ENCODE measurements at places on chromosomes 2 and 18.

GRCh38 chr2:222302178-222303018 lies 3.6 kb upstream of the PAX3 start:
- no peak for DNase-seq

DNA sequence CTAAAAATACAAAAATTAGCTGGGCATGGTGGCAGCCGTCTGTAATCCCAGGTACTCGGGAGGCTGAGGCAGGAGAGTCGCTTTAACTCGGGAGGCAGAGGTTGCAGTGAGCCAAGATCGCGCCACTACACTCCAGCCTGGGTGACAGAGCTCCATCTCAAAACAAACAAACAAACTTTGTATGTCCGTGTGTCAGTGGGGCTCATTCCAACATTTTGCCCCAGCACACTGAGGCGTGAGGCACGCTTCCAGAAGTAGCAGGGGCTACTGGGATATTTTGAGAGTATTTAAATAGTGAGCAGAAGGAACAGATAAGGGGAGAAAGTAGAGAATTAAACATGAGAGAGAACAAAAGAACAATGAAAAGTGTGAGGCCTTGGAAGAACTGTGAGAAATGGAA lies 83.3 kb upstream of the TANK start:
- no peak for DNase-seq

DNA sequence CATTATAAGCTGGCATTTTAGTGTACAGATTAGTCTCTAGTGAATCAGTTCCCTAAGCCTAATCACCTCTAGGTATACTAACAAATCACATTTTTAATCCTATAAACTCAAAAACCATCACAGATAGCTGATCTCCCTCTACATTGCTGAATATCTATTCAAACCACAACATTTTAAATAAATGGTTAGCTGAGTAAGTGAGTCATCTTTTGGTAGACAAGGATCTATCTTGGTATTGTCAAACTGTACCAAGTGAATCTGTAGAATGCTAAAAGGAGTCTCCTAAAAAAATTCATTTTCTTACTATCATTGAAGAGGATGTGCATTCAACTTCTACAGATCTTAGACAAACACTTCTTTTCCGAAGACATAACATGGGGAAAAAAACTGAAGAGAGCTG lies 40.7 kb downstream of the INO80D start:
- no peak for DNase-seq

GRCh38 chr18:57555134-57555533 lies 31.4 kb downstream of the FECH start:
- no peak for DNase-seq

DNA sequence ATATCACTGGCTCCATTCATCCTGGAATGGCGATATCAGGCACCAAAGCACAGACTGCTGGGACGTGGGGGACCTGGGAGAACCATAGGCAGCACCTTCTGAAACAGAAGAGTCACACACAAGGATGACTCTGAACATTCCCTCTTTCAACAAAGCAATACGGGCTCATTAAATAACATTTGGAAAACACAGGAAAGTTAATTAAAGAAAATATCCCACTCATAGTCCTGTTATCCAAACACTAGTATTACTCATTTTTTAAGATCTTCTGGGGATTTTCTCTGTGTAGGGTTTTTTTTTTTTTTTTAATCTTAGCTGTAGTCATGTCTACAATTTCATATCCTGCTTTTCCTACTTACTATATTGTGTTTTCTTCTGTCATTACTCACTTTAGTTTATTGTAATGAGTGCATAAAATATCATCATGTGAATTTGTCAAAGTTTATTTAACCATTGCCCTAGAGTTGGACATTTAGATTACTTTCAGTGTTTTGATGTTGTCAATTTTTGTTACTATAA lies 70.0 kb upstream of the SP3 start:
- DNase-seq: no peak

DNA sequence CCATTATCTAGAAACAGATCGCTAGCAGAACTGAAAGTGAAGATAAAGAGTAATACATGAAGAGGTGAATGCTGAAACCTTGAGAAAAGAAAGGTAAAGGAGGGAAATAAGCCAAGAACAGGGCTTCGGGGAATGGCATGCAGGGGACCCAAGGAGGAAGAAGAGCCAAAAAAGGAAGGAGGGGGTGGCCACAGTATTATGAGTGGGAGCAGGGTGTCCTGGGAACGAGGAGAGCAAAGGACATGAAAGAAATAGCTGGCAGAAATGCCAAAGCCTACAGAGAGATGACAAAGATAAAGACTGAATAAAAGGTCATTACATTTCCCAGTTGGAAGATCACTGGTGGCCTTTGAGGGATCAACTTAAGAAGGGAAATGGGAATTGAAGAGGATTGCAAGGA lies 82.9 kb downstream of the ACTR3 start:
- DNase-seq: no peak

- DNase-seq: no peak
Observed at GRCh38 chr2:191728750-191729624, 51.1 kb downstream of the NABP1 start.

DNA sequence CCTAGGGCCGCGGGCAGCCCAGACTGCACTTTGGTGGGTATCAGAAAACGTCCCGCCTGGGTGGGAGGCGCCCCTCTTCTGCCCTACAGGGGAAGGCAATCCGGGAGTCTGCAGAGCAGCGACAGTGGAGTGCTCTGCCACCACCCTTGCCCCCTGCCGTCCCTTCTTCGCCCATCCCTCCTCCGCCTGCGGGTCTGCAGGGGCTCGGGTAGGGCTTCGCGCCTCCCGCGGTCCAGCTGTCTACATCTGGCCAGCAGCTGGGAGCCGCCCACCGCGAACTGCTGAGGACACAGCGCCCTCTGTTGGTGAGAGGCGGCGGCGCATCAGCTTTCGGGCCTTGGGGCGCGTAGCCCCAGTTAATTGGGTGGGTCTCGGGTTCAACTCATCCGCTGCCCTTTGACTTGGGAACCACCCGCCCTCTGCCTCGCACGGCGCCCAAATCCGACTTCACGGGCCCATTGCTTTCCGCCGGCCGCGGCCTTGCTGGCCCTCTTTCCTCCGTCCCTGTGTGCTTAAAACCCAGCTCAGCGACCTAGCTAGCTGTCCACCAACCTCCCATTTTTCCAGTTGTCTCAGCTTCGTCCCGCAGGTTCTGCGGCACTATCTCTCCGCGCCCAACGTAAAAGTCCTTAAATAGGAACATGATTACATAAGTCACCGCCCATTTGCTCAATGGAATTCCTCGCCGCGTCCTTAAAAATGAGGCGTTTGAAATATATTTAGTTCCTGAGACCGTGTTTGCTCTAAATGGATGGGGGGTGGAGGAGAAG lies 17.6 kb downstream of the WNT10A start:
- no peak for DNase-seq

GRCh38 chr2:207202645-207203044 lies 36.9 kb upstream of the KLF7 start:
- DNase-seq: no peak
